ENCODE measurements at places on chromosomes 6 and 20.

DNA sequence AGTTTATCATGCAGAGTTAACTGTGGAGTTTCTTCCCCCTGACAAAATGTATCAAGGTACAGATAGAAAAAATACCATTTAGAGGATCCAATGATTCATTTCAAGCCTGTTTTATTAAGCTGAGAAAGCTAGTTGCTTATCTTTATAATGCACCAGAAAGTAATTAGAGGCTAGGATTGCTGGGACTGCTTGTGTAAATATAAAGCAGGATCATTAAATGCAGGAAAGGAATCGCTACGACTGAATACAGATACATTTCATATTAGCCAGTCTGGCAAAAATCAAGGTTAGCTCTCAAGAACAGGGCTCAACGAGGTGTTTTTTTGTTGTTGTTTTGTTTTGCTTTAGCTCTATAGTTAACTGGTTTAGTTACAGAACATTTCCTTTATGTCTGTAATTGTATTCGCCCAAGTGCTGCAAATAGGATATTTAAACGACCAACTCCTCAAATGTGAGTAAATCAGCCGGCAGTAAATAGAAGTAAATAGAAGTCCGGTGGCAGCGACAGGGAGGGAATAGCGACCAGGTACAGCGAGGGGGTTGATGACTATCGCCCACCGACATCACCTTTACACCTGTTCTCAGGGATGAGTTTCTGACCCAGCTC is 748 bp downstream of the UBE2J1 start:
- DNase-seq = no peak

DNA sequence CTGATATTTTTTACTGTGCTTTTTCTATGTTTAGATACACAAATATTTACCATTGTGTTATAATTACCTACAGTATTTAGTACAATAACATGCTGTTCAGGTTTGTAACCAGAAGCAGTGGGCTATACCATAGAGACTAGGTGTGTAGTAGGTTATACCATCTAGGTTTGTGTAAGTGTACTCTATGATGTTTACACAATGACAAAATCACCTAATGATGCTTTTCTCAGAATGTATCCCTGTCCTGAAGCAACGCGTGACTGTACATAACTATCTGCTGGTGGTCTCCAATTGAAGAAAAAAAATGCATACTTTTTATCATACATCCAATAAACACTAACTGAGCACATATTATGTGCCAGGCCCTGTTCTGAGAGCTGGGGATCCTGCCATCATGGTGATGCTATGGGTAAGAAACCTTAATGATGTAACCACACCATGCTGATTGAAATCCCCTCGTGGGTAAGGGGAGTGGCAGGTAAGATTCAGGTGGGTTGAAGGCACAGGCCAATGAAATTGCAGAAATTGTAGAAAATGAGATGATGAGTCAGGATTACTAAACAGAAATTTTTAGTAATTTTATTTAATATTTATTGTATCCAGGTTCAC is 76.8 kb downstream of the FYN start:
- no peak for DNase-seq

DNA sequence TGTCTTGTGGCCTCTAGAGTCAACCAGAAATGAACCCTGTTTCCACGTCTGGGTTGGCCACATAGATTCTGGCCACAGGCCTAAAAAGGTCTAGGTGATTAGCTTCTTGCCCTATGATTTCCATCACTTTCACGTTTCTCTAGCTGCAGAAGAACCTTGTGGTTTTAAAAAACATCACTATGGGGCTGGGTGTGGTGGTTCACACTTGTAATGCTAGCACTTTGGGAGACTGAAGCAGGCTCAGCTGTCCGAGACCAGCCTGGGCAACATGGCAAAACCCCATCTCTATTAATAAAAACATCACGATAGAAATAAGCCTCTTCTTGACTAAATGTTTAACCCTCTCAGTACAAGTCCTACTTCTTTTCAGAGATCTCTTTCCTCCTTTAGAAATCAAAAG is 27.6 kb downstream of the POLR1C start:
- no peak for DNase-seq

DNA sequence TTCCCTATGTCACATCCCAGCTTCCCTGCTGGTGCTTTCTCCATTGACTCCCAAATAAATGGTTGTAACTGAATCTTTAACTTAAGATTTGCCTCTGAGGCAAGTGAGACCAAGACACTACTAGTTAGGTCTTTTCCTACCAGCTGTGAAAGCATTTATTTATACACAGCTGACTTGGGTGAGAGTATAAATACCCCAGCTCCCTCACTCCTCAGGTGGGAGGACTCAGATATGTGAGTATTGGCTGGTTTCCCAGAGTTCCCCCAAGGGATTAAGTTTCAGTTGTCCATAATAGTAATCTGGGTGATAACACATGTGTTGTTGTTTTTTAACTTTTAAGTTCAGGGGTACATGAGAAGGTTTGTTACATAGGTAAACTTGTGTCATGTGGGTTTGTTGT is 49.8 kb downstream of the CFAP61 start:
- DNase-seq = no peak

GRCh38 chr6:78746457-78746856 is 120.9 kb upstream of the IRAK1BP1 start:
- DNase-seq = no peak

- DNase-seq = no peak
Observed at GRCh38 chr6:128242765-128243403, 277.5 kb downstream of the PTPRK start.

GRCh38 chr6:163876391-163876790 is 461.9 kb downstream of the QKI start:
- no peak for DNase-seq

- DNase-seq = no peak
Observed at GRCh38 chr20:58006346-58007316, 221.8 kb downstream of the ANKRD60 start.

- DNase-seq = no peak
Observed at GRCh38 chr6:89375427-89376267, 23.1 kb upstream of the UBE2J1 start.

- no peak for DNase-seq
Observed at GRCh38 chr6:56021943-56022342, 146.6 kb upstream of the BMP5 start.

GRCh38 chr20:48959899-48960550 is 38.5 kb downstream of the ARFGEF2 start:
- DNase-seq = no peak

DNA sequence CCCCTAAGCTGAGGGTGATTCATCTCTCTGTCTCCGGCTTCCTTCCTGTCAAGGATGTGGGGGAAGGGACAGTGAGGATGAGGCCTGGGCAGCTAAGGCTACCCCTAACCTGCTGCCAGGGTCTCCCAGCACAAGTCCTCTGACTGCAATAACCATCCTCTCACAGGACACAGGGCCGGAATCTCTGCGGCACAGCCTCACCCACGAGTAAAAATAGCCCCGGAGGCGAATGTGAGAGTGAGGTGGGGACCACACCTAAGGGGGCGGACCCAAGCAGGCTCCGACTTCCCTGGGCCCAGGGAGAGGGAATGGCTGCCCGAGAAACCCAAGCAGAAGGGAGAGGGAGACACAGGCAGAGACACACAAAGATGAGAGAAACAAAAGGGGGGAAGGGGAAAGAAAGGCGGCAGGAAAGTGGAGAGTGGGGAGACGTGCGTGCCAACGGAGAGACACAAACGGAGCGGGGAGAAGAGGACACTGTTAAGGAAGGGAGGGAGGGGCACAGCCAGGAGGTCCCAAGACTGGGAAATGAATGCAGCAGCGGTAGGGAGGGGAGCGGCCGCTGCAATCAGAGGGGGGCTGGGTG is 1.4 kb downstream of the CLIC1 start:
- no peak for DNase-seq

GRCh38 chr20:46666818-46667515 is 15.7 kb upstream of the SLC13A3 start:
- no peak for DNase-seq

- no peak for DNase-seq
Observed at GRCh38 chr6:163231356-163232014, 183.0 kb upstream of the QKI start.

DNA sequence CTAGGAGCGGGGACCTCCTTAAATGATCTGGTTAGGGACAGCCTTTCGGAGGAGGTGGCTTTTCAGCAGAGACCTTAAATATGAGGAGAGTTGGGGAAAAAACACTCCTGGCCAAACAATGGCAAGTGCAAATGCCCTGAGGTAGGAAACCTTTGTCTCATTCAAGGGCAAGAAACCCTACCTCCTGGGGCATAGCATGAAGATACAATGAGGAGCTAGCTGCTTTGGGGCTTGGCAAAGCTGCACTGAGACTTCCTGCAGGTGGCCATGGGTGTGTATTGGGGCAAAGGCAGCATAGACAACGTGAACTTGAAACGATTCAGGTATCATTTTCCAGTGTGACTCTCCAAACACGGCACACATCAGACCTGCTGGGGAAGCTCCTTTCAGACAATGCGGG is 30.7 kb downstream of the PMEPA1 start:
- DNase-seq = no peak

- DNase-seq = no peak
Observed at GRCh38 chr6:159908979-159909378, 18.2 kb downstream of the MAS1 start.

GRCh38 chr6:105988321-105988720 is 97.8 kb upstream of the PRDM1 start:
- DNase-seq = no peak

- DNase-seq = no peak
Observed at GRCh38 chr6:132910759-132911158, 96.4 kb downstream of the RPS12 start.

- no peak for DNase-seq
Observed at GRCh38 chr6:82178077-82178758, 69.3 kb downstream of the IBTK start.

GRCh38 chr20:11352041-11352440 is 565.7 kb upstream of the BTBD3 start:
- no peak for DNase-seq

DNA sequence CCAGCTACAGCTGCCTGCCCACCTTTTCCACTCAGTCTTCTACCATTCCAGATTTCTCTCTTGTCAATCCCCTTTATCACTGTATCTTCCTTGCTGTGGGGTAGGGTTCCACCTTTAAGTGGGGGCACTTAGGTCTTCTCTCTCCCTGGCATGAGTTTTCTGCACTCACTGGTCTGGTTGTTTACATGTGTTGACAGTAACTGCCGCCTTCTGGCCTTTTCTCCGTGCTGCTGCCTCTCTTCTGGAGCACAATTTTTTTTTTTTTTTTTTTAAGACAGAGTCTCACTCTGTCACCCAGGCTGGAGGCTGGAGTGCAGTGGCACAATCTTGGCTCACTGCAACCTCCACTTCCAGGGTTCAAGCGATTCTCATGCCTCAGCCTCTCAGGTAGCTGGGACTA is 12.0 kb downstream of the RNF114 start:
- no peak for DNase-seq

- no peak for DNase-seq
Observed at GRCh38 chr6:128024969-128025368, 124.1 kb upstream of the THEMIS start.

Data from GM18507 (cell line).